ENCODE measurements at places on chromosomes 1 and 21. TPM values are rescaled to one million over a fixed set of nuclear protein-coding genes. Genes with fewer than 3 reads are reported as not detected.

DNA sequence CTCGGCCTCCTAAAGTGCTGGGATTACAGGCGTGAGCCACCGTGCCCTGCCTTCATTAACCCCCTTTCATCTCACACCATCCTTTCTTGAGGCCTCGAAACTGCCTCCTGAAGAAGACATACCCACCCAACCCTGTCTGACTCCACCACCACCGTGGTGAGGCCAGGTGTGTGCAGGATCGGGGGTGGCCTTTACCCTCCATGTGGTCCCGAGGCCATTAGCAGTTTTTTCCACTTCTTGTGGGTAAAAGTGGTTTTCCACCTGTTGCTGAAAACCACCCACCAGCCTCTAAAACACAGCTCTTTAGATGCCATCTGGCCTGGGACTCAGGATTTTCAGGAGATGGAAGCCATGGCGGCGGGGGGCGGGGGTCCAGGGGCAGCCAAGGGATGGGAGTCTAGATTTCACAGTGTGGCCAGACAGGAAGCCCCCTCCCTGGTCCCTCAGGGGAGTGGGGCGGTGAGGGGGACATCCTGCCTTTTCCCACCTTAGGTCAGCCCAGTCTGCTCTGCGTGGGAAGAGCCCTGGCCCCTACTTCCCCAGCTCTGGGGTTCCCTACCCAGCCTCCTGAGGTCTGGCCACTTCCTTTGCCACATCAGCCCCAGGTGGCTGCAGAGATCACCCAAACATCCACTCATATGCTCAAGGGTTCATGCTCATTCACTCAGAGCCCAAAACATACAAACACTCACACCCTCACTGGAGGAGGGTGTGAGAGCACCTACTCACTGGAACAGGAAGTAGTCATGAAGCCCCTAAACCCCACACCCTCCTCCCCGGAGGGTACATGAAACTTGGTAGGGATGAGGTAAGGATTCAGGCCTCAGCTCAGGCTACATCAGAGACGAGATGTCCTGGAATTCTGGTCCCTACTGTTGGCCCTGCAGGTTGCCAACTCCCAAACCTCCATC, 2.3 kb downstream of the FGR start:
- H3K4me1 ChIP-seq = peaks cover 50% of the 10 kb centered on the region
- H3K27ac ChIP-seq = peak overlapping the region; percentile 64
- no peak overlapping the region for H3K4me3 ChIP-seq

- H3K4me3 ChIP-seq = peak overlapping the region; percentile 84
- H3K27ac ChIP-seq = peak overlapping the region; percentile 64
- H3K36me3 ChIP-seq = peaks cover 16% of the 10 kb centered on the region
- DNase-seq = no peak
These were observed 65.7 kb upstream of the FCGR2A start for GRCh38 chr1:161439280-161440232.

Gene OR10J5
- total RNA-seq = not detected

Gene BSDC1
- 79.0 TPM for total RNA-seq

Gene NFYC
- 49.7 TPM for total RNA-seq

Gene OVAAL
- total RNA-seq = not detected

DNA sequence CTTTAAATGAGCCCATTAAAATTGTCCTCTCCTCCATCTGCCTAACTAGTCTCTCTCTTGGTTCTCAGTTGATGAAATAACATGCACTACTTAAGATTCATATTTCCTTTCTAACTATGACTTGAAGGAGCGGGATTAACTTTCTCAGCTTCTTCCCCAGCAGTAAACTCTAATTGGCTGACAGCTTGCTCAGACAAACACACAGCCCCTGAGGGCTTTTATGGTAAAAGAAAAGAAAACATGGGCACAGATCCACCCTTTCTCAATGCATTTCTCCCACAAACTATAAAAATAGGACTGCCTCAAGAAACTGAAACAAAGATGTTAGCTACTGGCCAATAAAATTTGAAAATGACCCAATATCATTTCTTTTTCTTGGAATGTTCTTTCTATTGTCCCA, 703.1 kb downstream of the ADGRL2 start:
- no peaks in the 10 kb centered on the region for H3K36me3 ChIP-seq
- H3K4me3 ChIP-seq = no peak overlapping the region
- no peaks in the 10 kb centered on the region for H3K27me3 ChIP-seq
- no peak overlapping the region for H3K27ac ChIP-seq
- H3K4me1 ChIP-seq = no peaks in the 10 kb centered on the region

DNA sequence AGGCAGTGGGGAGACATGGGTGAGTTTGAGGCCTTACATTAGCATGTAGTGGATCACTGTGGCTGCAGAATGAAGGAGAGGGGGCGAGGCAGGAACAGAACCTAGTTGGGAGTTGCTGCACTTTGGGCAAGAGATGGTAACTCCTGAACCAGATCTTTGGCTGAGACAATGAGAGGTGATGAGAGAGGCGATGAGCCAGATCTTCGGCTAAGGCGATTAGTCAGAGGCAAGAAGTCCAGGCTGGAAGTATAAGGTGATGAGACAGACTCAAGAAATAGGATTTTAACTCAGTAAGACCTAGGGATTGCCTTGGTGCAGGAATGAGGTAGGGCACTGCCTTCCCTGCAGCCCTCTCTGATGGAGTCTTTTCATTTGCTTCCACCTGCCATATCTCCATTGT, 9.1 kb upstream of the ARTN start:
- H3K4me3 ChIP-seq = no peak overlapping the region
- H3K4me1 ChIP-seq = no peaks in the 10 kb centered on the region
- H3K27me3 ChIP-seq = peaks cover 3% of the 10 kb centered on the region
- no peak for DNase-seq

- H3K27me3 ChIP-seq = peaks cover 5% of the 10 kb centered on the region
- H3K4me1 ChIP-seq = peaks cover 18% of the 10 kb centered on the region
- no peak overlapping the region for H3K27ac ChIP-seq
- no peaks in the 10 kb centered on the region for H3K36me3 ChIP-seq
- DNase-seq = no peak
These were observed 36.5 kb downstream of the EPHB2 start for GRCh38 chr1:22747021-22747734.

DNA sequence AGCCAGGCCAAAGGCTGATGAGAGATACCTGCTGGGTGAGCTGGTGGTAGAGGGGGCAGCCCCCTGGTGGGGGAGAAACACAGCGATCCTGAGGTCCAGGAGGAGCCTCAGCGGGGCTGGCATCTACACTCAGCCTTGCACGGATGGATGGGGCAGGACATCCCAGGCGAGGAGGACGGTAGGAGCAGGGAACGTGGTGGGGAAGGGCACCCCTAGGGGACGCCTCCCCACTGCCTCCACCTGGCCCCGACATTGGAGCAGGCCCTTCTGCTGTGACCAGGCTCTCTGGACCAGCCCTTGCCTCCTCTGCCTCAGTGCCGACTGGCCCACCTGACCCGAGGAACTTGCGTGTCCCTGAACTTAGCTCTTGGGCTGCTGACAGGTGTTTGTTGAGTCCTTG, 6.4 kb upstream of the MMEL1 start:
- H3K4me3 ChIP-seq = no peak overlapping the region
- H3K4me1 ChIP-seq = no peaks in the 10 kb centered on the region
- peaks cover 5% of the 10 kb centered on the region for H3K36me3 ChIP-seq

Gene RRP1B
- 33.8 TPM for total RNA-seq

GRCh38 chr1:6292102-6292501, 31.2 kb upstream of the GPR153 start:
- no peak overlapping the region for H3K4me3 ChIP-seq
- no peak for DNase-seq
- H3K27ac ChIP-seq = no peak overlapping the region
- peaks cover 6% of the 10 kb centered on the region for H3K27me3 ChIP-seq

GRCh38 chr1:151520359-151520758, 9.2 kb downstream of the CGN start:
- no peak for DNase-seq
- H3K27me3 ChIP-seq = peaks cover 3% of the 10 kb centered on the region
- H3K27ac ChIP-seq = no peak overlapping the region
- H3K36me3 ChIP-seq = peaks cover 30% of the 10 kb centered on the region
- no peak overlapping the region for H3K4me3 ChIP-seq

DNA sequence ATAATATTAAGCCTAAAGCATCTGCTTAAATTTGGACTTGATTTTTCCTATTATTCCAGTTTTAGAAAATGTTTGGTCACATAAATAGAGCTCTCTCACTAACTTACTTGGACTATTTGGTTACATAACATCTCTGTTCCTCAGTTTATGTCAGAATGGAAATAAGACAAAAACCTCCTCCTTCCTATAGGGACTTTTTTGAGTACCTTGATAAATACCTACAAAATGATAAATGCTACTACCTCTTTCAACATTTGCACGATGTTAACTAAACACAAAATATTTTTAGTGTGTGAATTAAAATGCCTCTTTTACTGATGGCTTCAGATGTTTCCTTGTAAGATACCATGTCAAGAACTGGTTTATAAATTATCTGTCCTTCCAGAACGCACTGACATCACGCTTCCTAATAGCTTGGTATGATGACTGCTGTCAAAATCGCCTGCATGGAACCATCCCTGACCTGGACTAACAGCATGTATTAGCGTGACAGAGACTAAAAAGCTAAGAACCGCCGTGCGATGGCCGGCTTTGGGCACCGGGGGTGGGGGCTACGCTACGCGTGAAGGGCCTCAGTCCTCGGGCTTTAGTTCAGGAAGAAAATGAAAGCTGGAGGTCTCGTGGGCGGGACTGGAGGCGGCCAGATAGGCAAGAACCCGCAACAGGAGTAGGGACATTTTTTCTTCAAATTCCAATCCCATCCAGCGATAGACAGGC, 133.2 kb upstream of the BARHL2 start:
- H3K27me3 ChIP-seq = peaks cover 6% of the 10 kb centered on the region
- no peak overlapping the region for H3K27ac ChIP-seq
- no peaks in the 10 kb centered on the region for H3K4me1 ChIP-seq
- peak; percentile 22 for DNase-seq

DNA sequence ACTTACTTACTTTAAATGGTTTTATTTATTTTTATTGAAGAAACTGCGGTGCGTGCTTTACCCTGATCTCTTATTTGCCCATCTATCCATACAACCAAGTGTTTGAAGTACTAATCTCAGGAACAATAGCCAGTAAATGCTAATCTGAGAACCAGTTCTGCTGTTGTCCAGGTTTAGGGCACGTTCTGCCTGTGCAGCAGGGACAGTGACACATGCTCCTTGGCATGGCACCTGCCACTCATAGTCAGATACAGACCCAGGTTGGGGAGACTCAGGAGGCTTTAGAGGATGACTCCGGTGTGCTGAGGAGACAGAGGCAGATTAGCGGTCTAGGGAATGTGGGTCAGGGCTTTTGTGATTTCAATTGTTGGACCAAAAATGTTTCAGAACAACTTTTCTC, 83.6 kb downstream of the NRIP1 start:
- H3K36me3 ChIP-seq = peaks cover 9% of the 10 kb centered on the region
- peaks cover 12% of the 10 kb centered on the region for H3K4me1 ChIP-seq
- no peak overlapping the region for H3K4me3 ChIP-seq
- DNase-seq = no peak
- H3K27ac ChIP-seq = no peak overlapping the region

DNA sequence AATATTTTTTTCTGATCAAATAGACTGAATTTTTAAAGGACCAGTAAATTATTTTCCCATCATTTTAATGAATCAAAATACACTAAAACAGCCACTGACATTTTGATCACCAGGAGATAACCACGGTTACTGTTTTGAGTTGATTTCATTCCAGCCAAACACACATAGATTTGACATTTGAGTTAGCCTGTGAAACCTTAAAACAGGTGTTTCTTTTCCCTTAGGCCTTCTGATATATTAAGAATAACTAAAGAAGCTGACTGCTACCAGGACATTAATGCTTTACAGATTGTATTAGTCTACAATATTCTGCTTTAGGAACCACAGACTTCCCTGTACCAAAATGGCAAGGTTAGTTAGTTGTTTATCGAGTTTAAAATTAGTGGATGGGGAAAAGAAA, 193.4 kb downstream of the OMA1 start:
- H3K36me3 ChIP-seq = no peaks in the 10 kb centered on the region
- H3K27me3 ChIP-seq = no peaks in the 10 kb centered on the region

GRCh38 chr1:52726265-52727113, at the start of gene ZYG11B:
Gene ZYG11B, plus strand, starts transcription at chr1:52726453. Its CDS starts 201 bp downstream, at chr1:52726654.
- H3K4me1 ChIP-seq = peaks cover 25% of the 10 kb centered on the region
- peaks cover 3% of the 10 kb centered on the region for H3K27me3 ChIP-seq
- H3K27ac ChIP-seq = peak within 1 kb of the TSS; percentile 95
- H3K4me3 ChIP-seq = peak within 1 kb of the TSS; percentile 99
- peak; percentile 91 for DNase-seq
